ENCODE measurements at places on chromosomes 6 and 20.

DNA sequence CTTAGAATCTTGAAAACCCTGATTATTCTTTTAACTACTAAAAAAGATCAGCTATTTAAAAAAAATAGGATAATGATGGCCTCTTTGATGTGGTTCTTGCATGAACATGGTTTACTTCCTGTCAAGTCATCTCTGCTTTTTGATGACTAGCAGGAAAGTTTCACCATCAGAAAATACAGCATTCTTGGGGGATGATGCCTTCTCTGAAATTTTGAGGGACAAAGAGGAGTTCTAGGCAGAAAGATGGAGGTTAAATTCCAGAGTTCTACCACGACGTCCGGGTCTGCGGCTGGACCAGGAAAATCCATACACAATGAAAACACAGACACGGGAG lies 130.4 kb downstream of the OLIG3 start:
- no peak for DNase-seq

DNA sequence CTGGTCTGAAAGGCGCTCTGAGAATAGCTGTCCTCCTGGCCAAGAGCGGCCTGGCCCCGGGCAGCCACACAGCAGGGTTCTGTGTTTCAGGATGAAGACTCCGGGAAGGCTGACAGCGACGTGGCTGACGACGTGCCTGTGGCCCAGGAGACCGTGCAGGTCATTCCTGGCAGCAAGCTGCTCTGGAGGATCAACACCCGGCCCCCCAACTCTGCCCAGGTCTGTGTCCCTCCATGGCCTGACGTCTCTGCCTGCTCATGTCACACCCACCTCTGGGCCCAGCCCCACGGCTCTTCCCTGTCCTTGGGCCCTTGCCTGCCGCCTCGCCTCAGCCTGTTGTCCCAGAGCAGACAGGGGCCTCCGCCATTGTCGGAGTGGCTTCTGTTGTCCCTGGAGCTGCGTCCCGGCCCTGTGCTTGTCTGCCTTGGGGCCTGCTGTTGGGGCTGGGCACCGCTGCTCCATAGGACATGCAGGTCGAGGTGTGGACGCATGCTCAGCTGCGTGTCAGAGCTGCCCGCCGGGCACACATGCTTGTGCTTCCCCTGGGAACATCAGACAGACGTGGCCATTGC lies 16.2 kb upstream of the ADRM1 start:
- no peak for DNase-seq

- DNase-seq: no peak
Observed at GRCh38 chr20:59828125-59829053, 105.0 kb downstream of the SYCP2 start.

- no peak for DNase-seq
Observed at GRCh38 chr6:154993026-154993425, 2.1 kb upstream of the TIAM2 start.
